ENCODE measurements at places on chromosomes 12 and 14.

DNA sequence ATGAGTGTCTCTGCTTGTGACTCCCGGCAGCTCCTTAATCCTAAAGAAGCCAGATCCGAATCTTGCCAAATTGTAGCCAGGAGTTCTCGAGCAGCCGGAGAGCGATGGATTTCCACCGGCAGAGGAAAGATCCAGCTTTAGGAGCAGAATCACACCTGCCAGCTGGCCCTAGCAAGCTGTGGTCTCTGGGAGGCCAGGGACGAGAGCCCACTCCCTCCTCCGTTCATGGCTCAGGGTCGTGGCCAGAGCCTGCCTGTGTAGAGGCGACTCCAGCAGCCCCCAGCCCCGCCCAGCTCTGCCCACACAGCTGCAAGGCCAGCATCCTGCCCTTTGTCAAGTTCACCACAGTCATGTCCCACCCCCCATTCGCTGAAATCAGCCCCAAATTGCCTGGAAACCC lies 121.0 kb downstream of the SCARB1 start:
- DNase-seq: no peak

GRCh38 chr12:64269161-64269560 lies 47.1 kb upstream of the KICS2 start:
- no peak for DNase-seq

DNA sequence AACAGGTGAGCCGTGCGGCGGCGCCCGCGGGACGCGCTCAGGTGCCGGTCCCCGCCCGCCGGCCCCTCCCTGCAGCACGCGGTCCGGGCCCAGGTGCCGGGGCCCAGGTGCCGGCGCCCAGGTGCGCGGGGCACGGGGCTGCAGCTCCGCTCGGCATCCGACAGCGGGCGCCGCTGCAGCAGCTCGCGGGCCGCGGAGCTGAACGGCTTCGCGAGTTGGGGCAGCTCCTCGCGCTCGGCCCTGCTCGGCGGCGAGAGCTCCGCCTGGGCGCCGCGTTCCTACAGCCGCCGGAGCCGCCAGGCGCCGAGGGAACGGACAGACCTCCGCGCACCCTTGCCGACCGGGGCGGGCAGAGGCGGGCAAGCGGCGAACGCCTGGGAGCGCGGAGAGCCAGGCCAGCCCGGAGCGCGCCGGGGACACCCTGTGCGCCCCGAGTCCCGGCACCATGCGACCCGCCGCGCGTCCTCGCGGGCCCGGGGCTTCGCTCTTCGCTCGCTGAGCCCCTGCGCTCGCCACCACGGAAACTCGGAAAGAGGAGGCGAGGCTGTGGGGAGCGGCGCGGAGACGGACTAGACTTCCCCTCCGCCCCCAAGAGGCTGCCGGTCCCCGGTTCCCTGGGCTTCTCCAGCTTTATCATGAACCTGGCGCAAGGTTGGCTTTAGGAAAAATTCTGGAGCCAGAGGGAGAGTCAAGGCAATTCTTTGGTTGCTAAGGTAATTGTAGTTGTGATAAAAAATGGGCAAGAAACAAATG lies at the start of gene RGS6:
Gene RGS6, plus strand, starts transcription at position 201 of the 753 bp plus-strand sequence.
- DNase-seq: peak; percentile 72

DNA sequence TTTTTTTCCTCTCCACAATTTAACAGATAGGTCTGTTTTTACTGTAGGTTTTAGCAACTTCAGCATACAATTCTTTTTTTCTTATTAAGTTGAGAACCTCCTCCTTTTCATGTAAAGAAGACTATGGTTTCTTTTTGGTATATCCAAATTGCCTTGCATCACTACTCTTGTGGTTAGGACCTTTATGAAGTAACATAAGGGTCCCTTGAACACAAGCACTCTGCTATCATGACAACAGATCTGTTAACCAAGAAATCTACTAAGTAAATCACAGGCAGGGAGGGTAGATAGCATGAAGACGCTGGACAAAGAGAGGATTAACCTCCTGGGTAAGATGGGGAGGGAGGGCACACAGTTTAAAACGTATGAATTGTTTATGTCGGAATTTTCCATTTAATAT lies 380.6 kb downstream of the CCDC91 start:
- DNase-seq: no peak

DNA sequence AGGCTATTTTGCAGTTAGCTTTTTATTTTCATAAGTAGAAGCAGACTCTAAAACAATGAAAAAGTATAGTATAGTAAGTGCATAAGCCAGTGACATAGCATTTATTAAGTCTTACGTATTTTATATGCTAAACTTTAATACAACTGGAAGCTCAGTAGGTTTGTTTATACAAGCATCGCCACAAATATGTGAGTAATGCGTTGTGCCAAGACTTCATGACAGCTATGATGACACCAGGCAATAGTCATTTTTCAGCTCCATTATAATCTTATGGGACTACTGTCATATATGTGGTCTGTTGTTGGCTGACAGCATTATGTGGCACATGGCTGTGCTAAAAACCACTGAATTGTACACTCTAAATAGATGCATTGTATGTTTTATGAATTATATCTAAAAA lies 40.3 kb downstream of the SLC38A2 start:
- no peak for DNase-seq

- DNase-seq: no peak
These were observed 15.0 kb downstream of the TMEM121 start for GRCh38 chr14:105541218-105541875.
